ENCODE measurements at places on chromosomes 3 and 15.

- no peak for DNase-seq
Measured at GRCh38 chr15:96349857-96350720, 19.6 kb downstream of the NR2F2 start.

DNA sequence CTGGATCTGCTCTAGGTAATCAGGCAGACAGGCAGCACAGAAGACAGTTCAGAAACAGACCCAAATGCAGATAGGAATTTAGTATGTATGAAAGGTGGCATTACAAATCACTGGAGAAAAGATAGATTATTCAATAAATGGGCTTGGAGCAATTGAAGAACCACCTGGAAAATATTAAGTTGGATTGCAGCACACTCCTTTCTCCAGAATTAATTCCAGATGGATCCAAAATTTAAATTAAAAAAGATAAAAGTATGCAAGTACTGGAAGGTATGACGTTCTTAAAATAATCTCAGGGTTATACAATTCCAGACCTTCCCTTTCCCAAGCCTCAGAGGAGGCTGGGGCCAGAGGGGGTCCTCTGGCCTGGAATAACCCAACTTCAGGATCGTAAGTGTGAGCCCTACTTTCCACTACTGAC lies 32.5 kb downstream of the HRH1 start:
- no peak for DNase-seq

GRCh38 chr15:81351651-81352050 lies 22.4 kb downstream of the TMC3 start:
- DNase-seq = no peak

DNA sequence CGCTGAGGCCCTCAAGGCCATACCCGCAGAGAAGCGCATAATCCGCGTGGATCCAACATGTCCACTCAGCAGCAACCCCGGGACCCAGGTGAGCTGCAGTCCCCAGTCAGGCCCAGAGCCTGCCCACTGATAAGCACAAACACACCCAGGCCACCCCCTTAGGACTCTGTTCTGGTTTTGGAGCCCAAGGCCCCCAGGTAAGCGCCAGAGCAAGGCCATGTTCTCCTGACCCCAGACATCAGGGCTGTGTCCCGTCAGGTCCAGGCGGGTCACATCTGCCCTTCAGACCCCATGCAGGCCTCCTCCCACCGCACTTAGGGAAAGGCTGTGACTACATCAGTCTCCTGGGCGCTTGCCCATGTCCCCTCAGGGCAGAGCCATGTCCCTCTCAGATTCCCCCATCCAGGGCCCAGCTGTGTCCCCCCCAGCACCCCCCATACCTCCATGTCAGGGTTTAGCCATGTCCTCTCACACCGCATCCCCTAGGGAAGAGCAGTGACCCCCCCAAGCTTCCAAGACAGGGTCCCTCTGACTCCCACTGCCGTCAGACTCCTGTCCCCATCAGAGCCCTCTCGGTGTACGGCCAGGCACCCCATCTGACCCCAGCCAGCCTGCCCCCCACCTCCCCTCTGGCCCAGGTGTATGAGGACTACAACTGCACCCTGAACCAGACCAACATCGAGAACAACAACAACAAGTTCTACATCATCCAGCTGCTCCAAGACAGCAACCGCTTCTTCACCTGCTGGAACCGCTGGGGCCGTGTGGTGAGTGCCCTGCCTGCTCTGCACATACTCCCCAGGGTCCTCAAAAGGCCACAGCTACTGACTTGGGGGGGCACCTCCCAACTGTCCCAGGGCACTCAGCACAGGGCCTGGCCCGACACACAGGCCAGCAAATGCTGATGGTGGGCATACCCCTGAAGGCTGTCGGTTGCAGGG lies 1.6 kb downstream of the PARP3 start:
- no peak for DNase-seq

GRCh38 chr3:16350597-16351318 lies 85.7 kb downstream of the OXNAD1 start:
- no peak for DNase-seq

DNA sequence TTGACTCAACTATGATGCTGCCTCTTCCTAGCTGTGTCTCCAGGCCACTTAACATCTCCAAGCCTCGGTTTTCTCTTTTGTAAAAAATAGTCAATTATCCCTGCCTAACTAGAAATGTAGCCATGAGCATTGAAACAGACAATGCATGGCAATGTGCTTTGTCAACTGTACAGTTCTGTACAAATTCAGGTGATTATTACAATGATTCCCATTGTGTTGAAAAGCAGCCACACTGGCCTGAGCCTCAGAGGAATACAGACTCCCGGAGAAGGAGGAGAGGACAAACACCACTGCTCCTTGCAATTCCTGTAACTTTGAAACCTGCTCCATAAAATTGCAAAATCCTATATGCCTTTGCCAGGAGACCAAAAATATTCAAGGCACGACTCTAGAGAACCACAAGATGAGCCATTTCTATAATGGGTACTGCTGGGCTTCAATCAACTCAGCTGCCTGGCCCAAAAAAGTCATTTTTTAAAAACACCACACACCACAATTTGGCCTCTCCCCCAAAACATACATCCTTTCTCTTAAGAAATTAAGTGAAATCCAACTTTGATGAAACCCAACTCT lies 28.6 kb downstream of the DAPK2 start:
- DNase-seq = no peak

DNA sequence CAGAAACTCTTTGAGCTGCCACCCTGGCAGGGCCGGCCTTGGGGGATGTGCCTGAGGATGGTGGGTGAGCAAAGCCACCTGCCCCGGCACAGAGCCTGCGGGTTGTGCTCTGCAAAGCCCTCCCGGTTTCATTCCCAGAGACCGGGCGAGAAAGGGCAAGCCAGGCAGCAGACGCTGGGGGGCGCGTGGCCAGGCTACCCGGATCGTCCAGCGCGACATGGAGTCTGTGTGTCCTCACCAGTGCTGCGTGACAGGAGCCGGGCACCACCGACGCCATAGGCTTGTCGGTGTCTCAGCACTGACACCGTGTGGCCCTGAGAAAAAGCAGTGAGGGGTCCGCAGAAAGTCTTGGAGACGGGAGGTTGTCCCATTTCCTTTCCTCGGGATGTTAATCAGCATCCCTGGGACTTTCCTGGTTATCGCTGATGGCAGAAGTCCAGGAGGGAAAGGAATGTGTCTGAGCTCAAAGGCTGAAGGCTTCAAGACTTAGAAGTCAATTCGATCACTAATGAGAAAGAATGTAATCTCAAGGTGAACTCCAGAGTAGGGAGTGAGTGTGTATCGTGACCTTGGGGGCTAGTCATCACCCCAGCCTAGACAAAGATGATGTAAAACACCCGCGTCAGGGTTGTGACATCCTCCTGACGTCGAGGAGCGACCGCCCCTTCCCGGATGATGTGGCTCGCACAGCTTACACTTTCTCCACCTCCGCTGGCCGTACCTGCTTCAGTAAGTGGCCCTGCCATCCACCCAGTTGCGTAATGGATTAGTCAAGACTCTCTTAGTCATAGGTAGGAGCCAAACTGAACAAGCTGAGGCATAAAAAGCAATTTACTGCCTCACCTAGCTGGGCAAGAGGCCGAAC lies 36.3 kb upstream of the PLA2G4E start:
- peak; percentile 66 for DNase-seq

GRCh38 chr3:144033240-144033589 lies 61.6 kb downstream of the DIPK2A start:
- DNase-seq = no peak

DNA sequence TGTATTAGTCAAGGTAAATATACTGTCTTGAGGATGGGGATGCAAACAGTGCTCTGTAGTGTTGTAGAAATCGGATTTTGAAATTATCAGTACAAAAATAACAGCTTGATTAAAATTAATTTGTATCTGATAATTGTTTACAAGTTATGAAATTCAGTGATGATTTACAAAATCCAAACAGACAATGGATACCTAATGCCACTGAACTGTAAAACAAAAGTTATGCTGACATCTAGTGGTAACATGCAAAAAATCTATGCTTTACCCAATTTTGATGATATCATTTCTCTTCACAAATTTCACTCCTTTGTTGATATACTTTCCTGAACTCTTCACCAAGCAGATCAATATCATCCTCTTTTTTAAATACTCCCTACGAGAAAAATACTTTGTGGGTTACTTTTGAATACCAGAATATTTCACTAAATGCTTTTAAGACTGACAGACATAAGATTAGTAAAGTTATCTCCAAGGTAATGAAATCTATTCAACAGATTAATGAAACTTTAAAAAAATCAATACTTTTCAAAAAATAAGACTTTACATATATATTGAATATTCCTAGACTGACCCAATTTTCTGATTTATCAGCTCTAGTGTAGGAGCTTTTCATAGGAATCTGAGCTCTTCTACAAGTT lies 36.0 kb downstream of the MNS1 start:
- DNase-seq = no peak

DNA sequence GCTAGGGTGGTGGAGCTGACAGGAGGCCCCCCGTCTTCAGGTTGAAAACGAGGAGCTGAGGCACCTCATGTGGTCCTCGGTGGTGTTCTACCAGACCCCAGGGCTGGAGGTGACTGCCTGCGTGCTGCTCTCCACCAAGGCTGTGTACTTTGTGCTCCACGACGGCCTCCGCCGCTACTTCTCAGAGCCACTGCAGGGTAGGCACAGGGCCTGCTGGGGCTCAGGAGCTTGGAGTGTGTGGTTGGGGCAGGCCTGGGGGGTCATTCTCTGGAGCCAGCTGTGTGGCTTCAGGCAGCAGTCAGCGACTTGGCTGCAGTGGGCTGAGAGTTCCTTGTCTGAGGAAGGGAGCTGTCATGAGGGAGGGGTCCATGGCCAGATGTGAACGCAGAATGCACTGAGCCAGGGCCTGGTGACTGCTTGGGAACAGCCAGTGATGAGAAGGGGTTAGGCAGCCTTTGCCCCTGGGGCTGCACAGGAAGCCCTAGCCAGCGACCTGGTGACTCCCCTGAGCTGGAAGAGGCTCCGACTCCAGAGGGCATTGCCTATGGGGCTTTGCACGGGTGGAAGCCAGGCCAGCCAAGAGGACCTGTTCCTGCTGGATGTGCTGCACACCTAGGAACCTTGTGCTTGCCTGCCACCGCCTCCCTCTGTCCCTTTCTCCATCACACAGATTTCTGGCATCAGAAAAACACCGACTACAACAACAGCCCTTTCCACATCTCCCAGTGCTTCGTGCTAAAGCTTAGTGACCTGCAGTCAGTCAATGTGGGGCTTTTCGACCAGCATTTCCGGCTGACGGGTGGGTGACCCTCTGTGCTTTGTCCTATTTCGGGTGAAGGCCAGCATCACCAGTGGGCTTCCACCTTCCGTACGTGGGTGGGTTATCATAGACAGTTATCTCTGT lies 4.9 kb upstream of the STAB1 start:
- DNase-seq = no peak

DNA sequence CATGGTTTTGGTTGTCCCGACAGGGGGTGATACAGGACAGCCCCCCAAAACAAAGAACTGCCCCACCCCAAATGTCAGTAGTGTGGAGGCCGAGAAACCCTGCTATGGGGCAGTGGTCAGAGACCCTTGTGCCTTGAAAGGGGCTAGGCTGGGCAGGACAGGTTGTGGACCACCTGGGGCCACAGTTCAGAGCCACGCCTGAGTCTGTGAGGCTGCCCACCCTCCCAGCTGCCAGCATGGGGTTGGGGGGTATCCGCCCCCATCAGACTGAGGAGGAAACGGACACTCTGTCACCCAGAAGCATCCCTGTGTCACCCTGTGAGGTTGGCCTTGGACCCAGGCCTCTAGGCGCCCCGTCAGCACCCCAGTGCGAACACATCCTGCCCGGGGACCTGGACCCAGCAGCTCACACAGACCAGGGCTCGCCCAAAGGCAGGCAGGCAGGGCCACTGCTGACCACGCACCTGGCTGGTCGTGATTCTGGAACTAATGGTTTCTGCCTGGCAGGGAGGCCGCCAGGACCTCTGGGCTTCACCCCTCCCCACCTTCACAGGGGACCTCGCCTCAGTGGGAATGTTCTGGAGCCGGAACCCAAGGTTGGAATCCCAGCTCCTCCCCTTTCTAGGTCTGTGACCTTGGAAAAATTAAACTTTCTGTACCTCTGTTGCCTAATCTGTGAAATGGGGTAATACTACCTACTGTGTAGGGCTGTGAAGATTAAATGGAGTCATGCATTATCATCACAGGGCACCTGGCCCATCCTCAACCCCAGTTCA lies 1.4 kb downstream of the SLC41A3 start:
- no peak for DNase-seq

GRCh38 chr3:126956866-126957650 lies 25.9 kb upstream of the PLXNA1 start:
- DNase-seq = no peak

DNA sequence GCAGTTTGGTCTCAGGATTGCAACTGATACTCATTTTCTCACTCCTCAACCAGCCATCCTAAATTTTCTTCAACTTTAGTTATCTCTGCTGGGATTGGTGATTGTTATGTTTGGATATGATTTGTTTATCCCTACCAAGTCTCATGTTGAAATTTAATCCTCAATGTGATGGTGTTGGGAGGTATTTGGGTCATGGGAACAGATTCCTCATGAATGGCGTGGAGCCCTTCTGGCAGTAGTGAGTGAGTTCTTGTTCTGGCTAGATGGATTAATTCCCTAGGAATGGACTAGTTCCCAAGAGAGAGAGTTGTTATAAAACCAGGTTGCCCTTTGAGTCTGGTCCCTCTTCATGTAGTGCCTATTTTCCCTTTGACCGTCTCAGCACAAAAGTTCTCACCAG lies 399.9 kb downstream of the SQOR start:
- DNase-seq = no peak

DNA sequence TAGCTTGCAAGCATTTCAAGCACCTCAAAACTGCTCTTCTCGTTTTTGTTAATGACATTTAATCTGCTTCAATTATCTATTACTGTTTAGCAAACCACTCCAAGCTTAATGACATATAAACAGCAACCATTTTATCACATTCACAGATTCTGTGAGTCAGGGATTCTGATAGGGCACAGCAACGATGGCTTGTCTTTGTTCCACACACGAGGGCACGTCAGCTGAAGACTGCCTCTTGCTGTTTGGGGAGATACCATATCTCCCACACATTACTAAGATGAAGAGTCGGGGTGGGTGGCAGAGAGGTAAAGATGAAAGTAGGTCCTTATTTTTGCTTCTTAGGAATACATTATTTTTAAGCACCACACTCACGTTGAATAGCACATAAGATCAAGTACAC lies 19.3 kb downstream of the CPOX start:
- no peak for DNase-seq

GRCh38 chr15:31280831-31281216 lies 45.8 kb upstream of the KLF13 start:
- no peak for DNase-seq

- DNase-seq = no peak
Measured at GRCh38 chr15:52480990-52481389, 47.7 kb downstream of the MYO5A start.

- DNase-seq = no peak
Measured at GRCh38 chr15:69314131-69314530, 15.4 kb downstream of the PAQR5 start.

- no peak for DNase-seq
Measured at GRCh38 chr3:195153130-195153529, 117.8 kb downstream of the XXYLT1 start.

DNA sequence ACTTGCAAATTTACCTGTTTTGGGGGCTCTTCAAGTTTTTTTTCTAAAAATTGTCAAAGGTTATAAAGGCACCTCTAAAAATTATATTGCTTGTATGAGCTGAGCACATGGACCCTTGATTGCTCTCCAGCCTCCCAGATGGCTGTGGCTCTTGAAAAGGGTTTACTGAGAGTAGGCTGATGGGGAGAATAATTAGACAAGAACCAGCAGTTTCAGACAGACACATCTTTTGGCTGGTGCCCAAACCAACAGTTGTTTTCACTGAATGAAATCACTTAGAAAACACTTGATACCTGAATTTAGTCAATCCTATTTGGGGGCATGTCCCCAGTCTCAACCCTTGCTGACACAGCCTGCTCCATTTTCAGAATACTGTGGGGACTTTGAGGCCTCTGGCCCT lies 217.6 kb downstream of the KBTBD8 start:
- DNase-seq = no peak

All from T-cell (primary cell).